Activated CD4-positive, alpha-beta T cell treated with anti-CD3 and anti-CD28 coated beads for 24 hours (primary cell): ENCODE measurements at places on chromosomes 4 and X.

DNA sequence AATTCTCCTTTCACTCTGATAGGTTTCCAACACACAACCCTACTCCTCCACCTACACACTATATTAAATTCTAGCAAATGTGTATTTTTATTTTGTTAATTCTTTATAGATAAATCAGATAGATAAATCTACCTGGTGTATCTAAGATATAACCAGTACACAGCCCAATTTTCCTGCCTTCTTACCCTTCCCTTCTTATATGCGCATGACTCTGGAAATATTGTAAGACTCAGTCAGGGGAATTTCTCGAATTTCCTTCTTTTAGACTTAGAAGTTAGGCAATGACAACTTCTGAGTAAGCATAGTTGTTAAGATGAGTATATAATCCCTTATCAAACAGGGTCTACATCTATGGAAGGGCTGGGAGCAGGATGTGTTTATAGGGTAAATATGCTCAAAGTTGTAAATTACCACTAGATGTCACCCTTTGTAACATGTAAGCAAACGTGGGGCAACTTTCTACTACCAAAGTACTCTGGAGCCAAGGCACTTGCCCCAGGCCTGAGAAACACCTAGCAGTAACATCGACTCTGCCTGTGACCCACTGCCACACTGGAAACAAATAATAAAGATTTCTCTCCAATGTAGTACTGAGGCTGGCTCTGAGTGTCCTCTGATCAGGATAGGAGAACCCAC, 444.7 kb downstream of the IQCM start:
- no peak for DNase-seq

DNA sequence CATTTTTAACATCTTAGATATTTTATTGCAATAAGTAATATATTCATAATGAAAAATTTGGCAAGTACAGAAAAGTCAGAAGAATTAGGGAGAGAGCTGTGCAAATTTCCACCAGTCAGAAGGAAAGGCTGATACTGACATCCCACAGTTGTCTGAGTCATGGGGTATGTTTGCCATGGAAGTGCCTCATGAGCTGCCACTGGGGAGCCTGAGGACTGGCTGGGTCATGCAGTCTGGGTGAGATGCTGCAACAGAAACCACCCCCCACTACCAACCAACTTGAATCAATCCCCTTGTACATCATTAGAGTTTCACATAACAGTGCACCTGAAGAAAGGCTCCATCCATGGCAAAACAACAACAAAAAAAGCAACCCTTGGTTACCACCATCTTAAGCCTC, 45.2 kb upstream of the ENPP6 start:
- DNase-seq, result no peak

DNA sequence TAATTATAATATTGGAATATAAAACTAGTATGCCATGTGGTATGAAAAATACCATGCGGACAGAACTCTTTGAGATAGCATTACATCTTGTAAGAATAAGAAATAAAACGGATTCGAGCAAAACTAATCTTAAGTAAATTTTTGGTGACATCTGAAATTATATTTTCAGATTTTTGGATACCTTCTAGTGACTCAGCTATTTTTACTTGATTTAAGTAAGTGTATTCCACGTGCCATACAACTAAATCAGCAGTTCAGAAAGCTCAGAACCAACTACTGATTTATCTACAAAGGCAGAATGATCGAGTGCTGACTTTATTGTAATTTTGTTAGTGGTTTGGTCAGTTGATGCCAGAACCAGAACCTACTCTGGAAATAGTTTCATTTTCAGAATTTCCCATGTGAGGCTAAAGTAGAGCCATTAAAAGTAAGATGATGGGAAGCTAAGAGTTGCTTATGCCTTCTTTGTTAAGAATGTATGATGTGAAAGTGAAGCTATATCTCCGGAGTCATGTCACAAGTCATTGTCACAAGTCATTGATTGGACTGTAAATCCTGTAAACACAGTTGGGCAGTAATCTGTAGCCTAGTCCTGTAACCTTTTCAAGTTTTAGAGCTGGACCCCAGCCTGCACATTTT, 4.0 kb downstream of the ING2 start:
- no peak for DNase-seq

- DNase-seq, result no peak
Measured at GRCh38 chrX:37955273-37955672, 51.1 kb upstream of the SYTL5 start.

DNA sequence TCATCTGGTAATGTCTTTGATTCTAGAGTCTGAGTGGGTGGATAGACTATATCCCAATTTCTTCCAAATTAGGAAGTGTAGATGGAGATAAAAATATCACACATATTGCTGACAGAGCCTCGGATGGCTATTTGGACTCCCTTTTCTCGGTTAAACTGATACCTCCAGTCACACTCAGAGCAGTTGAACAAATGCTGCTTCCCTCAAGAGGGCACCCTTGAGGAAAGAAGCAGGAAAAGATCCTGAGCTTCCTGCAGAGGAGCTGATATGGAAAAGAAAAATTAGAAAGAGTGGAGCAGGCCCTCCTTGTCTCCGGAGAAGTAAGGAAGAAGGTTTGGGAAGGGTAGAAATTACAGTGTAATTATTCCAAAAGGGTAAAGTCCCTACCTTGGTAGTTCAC, 96.2 kb upstream of the CCSER1 start:
- no peak for DNase-seq

GRCh38 chr4:8439168-8439567, 1.4 kb downstream of the ACOX3 start:
- no peak for DNase-seq

- DNase-seq, result no peak
Measured at GRCh38 chr4:7447236-7447635, 12.5 kb upstream of the PSAPL1 start.

GRCh38 chrX:124023838-124024238, 62.3 kb downstream of the STAG2 start:
- no peak for DNase-seq

GRCh38 chr4:37066159-37066558, 178.4 kb upstream of the NWD2 start:
- DNase-seq, result no peak

DNA sequence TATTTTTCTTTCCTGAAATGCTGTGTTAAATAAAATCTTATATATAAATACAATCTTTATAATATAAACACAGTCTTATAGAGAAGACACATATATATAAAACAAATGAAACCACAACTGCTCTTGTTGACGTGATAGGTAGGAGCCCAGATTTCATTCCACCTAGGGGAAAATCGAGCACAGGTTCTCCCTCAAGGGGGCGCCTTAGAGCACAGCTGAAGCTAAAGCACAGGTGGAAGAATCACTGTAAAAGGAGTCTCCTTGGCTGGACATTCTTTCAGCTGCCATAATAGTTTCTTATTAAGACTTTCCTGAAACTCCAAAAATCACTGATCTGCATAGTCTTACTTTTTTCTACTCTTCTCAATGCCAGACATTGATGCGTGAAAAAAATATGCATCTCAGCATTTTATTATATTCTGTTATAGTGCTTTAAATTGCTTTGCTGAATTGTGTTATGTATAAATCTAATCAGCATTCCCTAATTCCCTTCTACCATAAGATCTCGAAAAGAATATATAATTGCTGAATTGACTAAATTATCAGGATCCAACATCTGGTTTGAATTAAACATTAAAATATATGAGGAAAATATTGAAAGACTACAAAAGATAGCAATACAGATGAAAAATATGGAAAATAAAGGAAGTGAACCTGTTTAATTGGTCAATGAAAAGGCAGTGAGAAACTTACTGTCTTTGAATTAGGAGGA, 25.5 kb upstream of the RXFP1 start:
- no peak for DNase-seq

GRCh38 chr4:75065909-75066308, 133.0 kb downstream of the PARM1 start:
- DNase-seq, result no peak
